ENCODE measurements at places on chromosomes 5 and 9. TPM values are rescaled to one million over a fixed set of nuclear protein-coding genes. Genes with fewer than 3 reads are reported as not detected.

HK3 gene
- 4.3 TPM for total RNA-seq

AGXT2 gene
- not detected for total RNA-seq

HSPB3 gene
- not detected for total RNA-seq

OTP gene
- total RNA-seq: not detected

GRCh38 chr5:2263763-2264162 lies 381.0 kb upstream of the IRX4 start:
- DNase-seq: no peak

DNA sequence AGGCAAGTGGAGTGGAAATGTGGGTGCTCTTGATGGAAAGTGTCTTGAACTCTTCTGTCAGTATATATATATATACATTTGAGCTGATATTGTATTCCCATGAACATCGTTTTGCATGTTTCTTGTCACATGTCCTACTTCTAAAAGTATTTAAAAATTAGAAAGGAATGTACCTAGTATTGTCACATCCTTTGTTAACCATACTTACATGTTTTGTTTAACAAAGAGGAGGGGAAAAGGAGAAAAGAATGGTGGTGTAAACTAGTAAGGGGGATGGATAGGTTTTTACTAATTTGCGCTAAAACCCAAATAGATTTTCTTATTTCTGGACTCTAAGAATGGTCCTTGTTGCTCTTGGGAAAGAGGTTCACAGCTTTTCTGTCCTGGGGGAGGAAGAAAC lies 181.7 kb downstream of the GOLPH3 start:
- DNase-seq: no peak

GRCh38 chr5:56658972-56659371 lies 156.4 kb upstream of the MAP3K1 start:
- no peak for DNase-seq

- no peak for DNase-seq
Measured at GRCh38 chr9:110588296-110588695, 8.8 kb upstream of the SVEP1 start.

DNA sequence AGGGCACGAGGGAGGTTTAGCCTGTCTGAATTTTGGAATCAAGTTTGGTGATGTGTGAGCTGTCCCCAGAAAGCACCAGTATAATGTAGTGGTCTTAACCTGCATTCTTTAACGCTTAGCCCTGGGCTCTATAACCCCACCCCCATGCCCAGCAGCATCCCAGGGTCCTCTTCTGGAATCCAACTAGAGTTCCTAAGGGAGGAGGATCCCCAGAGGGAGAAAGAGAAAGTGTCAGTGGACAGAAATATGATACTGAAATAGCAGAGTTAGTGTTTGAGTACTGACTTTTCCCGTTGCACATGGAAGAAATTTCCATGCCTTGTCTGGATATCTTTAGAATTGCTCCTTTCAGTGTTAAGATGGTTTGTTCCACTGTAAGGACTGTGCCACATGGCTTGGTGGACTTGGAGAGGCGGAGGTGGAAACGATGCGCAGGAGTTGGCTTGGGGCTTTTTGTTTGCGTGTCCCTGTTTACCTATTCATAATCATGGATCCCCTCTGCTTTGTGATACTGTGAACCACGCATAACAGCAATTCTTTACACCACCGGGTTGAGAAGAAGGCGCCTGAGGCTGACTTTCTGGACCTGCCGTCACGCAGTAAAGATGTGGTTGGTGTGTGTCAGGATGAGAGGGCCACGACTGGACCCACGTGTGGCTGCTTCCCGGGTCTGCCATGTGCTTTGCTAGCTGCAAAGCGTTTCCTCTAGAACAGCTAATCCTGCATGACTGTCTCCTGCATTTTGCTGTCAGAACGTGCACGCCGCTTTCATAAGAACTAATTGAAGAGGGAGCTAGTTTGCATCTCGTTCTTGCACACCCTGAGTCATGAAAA lies 142.3 kb downstream of the SMARCA2 start:
- DNase-seq: no peak

DNA sequence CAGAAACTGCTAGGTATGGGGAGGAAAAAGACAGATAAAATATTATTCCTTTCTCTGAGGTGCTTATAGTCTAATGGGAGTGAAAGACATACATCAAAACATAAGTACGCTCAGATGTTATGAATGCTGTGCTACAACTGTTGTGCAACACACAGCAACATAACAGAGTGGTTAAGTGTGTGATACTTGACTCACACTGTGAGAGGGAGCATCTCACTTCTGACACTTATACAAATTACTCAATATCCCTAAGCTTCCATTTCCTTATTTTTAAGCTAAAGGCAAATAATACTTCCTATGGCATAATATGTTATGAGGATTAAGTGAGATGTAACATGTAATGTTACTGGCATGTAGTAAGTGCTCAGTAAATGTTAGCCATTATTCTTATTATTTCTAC lies 110.6 kb upstream of the FER start:
- DNase-seq: no peak

- no peak for DNase-seq
Measured at GRCh38 chr5:132837868-132838267, 7.4 kb upstream of the SHROOM1 start.

- DNase-seq: no peak
Measured at GRCh38 chr9:121271368-121272341, 3.7 kb downstream of the GSN start.

Data from breast epithelium (tissue), 4 donors.